Keratinocyte (primary cell): ENCODE measurements at places on chromosomes 5 and 9. TPM values are rescaled to one million over a fixed set of nuclear protein-coding genes. Genes with fewer than 3 reads are reported as not detected.

Gene SLC46A2
- not detected in 3 replicates for polyA plus RNA-seq

Gene PCDH1
- 10.0 to 19.9 TPM (median 14.2 TPM) in 3 replicates for polyA plus RNA-seq

Gene DNAH5
- 0.49 to 0.73 TPM (median 0.67 TPM) in 3 replicates for polyA plus RNA-seq

Gene PNPLA7
- 0.17 to 0.34 TPM (median 0.18 TPM) in 3 replicates for polyA plus RNA-seq

Gene CD74
- 0.71 to 1.8 TPM (median 1.3 TPM) in 3 replicates for polyA plus RNA-seq

DNA sequence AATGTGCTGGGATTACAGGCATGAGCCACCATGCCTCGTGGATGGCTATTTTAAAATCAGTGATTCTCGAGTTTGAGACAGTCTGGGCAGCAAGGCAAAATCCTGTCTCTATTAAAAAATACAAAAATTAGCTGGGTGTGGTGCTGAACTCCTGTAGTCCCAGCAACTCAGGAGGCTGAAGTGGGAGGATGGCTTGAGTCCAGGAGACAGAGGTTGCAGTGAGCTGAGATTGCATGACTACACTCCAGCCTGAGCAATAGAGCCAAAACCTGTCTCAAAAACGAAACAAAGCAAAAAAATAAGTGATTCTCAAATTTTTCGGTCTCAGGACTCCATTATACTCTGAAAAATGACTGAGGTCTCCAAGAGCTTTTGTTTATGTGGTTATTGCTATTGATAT lies 47.9 kb upstream of the HSPA9 start:
- DNase-seq = no peak

- DNase-seq = no peak
These were observed 174.4 kb downstream of the GAPVD1 start for GRCh38 chr9:125435776-125436612.

- DNase-seq = no peak
These were observed 56.6 kb downstream of the HSD17B3 start for GRCh38 chr9:96245399-96245798.

DNA sequence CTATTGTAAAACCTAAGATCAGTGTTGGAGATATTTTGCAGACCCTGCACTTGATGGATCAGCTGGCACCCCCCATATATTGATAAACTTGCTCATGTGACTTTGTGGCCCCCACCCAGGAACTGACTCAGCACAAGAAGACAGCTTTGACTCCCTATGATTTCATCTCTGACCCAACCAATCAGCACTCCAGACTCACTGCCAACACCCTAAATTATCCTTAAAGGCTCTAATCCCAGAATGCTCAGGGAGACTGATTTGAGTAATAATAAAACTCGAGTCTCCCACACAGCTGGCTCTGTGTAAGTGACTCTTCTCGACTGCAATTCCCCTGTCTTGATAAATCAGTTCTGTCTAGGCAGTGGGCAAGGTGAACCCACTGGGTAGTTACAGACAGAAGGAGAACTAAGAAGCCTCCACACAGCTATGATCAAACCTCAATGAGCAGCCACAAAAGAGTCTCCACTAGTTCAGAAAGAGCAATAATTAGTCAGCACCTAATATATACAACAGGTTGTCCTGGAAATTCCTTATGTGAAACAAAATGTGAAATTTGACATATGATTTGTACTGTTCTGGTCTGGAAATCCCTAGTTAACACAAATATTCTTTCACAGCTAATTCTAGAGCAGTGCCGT lies 52.2 kb downstream of the ACTL7B start:
- DNase-seq = no peak

- no peak for DNase-seq
These were observed 23.3 kb upstream of the PRLR start for GRCh38 chr5:35253582-35253981.

DNA sequence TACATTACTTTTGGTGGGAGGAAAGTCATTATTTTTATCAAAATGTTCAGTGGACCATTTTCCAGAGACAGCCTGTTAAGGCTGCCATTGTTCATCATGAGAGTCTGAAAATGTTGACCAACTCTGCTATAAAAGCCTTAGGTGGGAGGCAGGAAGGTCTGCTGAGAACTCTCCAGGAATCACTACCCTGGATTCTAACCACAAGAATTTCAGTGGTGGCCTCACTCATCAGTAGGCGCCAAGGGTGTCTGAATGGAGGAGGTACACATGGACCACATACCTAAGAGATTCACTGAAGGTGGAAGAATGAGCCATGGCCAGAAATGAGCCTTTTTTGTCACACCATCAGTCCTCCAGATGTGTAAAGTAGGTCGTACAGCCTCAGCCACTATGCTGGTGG lies 21.0 kb upstream of the TLX3 start:
- no peak for DNase-seq

DNA sequence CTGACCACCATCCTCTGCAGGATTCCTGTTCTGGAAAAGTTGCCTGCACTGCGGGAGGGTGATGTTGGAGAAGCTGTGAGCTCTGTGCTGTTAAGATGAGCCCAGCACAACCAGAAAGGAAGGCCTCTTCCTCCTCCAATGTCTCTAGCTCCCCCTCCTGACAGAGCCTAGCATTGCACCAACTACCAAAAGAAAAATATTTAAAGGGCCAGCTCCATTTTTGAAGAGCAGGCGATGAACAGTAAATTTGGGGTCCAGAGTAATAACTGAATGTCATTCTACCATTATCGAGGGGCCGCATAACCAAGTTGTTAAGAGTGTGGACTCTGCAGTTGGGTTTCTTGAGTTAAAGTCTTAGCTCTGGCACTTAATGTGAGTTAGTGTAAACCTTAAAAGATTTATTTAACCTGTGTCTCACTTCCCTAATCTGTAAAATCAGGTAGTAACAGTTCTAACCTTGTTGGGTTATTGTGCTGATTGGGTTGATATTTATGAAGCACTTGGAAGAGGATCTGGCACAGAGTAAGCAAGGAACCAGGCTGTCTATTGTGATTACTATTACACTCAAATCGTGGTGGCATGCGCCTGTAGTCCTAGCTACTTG lies 3.9 kb downstream of the TEX53 start:
- DNase-seq = no peak

DNA sequence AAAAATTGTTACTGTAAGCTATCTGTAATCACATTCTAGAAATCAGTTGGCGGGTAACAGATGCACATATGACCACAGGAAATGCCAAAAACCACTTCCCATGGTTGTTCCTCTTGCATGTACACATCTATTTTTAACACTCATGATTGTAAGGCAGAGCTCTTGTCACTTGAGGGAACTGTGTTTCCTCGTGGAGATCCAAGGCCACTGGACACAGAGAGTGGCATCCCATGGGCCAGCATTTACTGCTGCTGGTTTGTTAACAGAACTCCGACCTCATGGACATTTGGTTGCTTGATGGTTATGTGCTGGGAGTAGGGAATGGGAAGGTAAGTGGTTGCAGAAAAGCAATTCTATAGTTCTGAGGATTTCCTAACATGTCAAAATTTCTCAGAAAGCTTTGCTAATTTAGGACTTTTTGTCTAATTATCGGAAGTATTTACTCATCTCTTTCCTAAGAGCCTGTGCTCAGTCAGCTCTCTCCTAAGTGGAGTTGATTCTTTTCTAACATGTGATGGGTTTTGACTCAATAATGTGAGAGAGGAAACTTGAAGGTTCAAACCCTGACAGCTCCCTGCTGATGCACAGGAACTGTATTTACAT lies 202.0 kb upstream of the NR3C1 start:
- no peak for DNase-seq

- DNase-seq = no peak
These were observed 887 bp upstream of the MAP3K1 start for GRCh38 chr5:56814361-56814962.
